ENCODE measurements at places on chromosomes 6 and 20. TPM values are rescaled to one million over a fixed set of nuclear protein-coding genes. Genes with fewer than 3 reads are reported as not detected.
A peak's percentile ranks its signal among the peaks of the same experiment; 100 is the strongest.

DNA sequence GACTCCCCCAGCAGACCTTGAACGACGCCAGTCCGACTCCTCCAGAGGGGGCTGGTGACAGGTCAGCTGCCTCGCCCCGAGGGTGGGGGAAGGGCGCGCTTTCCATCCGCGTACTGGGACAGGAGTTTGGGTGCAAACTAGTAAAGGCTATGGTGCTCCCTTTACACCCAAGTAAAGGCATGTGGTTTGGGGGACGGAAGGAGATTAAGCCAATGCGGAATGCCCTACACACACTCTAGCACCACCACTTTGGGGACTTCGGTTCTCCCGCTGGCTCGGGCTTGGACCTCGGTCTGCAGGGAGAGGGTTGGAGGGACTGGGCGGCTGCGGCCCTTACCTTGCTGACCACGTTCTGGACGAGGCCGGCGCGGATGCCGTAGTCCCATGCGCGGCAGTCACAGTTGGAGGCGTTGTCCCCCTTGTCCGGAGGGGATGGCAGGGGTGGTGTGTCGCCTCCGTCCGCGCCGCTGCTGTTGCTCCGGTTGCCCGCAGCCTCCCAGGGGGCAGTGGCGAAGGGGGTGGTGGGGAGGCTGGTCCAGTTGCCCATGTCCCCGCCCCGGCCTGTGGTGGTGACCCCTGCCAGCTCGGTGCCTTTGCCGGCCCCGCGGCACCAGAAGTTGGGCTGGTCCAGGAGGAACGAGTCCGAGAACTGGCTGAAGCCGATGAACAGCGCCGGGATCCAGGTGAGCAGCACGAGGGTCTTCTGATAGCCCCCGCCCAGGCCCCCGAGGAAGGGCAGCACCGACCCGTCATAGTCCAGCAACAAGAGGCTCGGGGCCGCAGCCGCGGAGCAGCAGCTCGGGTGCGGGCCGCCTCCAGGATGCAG is 1.1 kb downstream of the SLC22A23 start:
- DNase-seq, result peak; percentile 41

DNA sequence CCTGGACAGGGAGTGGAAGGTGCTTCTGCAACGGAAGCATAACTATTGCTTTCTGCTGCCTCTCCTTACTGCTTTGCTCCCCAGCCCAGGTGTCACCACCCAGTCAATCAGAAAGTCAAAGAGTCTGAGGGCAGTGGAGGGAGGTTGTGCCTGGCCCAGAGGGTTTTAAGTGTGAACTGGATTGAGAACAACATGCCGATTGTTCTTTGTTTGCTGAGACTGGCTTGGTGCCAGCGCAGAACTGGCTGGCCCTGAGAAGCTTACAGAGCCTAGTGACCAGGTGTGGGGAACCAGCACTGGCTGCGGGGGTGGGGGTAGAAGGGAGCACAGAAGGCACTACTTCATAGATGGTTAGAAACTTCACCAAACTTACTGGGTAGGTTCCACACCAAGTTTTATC is 31.1 kb upstream of the ENPP4 start:
- DNase-seq, result no peak

GRCh38 chr6:143361536-143362191 is 88.8 kb downstream of the ADAT2 start:
- DNase-seq, result no peak

The WFDC2 gene
- not detected for polyA plus RNA-seq

- DNase-seq, result no peak
Observed at GRCh38 chr6:72798196-72798595, 176.3 kb downstream of the KCNQ5 start.

GRCh38 chr20:57930351-57930750 is 220.5 kb upstream of the PMEPA1 start:
- no peak for DNase-seq

DNA sequence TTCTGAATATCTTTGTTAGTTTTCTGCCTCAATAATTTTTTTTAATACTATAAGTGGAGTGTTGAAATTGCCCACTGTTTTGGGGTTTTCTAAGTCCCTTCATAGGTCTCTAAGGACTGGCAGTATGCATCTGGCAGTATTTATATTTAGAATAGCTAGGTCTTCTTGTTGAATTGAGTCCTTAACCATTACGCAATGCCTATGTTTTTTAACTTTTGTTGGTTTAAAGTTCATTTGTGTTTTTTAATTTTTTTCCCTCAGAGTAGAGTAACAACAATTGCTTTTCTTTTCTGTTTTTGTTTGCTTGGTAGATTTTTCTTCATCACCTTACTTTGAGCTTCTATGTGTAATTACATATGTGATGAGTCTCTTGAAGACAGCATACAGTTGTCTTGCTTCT is 375.9 kb upstream of the EYS start:
- no peak for DNase-seq

DNA sequence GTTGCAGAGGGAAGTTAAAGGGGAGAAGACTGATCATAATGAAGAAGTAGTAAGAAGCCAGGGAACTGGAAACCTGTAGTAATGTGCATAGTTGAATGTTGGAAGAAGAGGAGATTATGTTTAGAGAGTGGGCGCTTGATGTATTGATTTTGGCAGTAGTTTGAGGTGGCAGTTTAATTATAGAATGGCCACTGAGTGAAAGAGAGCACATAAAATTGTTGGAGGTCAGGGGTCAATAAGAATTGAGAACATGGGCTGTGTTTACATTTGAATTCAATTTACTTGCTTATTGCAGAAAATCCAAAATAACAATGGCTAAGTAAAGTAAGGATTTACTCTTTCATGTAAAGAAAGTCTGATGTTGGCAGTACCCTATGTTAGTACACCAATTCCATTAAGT is 15.7 kb downstream of the VTA1 start:
- no peak for DNase-seq

GRCh38 chr6:48100588-48100895 is 10.5 kb downstream of the PTCHD4 start:
- DNase-seq, result no peak

GRCh38 chr20:46342451-46343347 is 34.4 kb upstream of the CDH22 start:
- no peak for DNase-seq

DNA sequence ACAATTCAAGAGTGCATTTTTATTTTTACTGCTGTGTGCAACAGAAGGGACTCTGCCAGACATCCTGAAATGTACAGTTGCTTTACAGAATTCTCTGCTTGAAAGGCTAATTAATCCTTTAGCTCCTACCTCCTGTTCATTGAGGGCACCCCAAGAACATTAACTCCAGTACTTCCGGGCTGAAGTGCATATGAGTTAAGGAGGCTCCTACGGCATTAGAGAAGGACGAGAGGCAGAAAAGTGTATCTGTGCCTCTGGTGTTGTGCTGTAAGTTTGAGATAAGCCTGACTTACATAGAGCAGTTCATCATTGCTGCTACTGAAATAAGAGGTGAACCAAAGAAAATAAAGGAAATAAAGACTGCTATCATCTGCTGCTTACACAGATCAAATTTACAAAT is 609.3 kb upstream of the ADGRB3 start:
- DNase-seq, result peak; percentile 15

DNA sequence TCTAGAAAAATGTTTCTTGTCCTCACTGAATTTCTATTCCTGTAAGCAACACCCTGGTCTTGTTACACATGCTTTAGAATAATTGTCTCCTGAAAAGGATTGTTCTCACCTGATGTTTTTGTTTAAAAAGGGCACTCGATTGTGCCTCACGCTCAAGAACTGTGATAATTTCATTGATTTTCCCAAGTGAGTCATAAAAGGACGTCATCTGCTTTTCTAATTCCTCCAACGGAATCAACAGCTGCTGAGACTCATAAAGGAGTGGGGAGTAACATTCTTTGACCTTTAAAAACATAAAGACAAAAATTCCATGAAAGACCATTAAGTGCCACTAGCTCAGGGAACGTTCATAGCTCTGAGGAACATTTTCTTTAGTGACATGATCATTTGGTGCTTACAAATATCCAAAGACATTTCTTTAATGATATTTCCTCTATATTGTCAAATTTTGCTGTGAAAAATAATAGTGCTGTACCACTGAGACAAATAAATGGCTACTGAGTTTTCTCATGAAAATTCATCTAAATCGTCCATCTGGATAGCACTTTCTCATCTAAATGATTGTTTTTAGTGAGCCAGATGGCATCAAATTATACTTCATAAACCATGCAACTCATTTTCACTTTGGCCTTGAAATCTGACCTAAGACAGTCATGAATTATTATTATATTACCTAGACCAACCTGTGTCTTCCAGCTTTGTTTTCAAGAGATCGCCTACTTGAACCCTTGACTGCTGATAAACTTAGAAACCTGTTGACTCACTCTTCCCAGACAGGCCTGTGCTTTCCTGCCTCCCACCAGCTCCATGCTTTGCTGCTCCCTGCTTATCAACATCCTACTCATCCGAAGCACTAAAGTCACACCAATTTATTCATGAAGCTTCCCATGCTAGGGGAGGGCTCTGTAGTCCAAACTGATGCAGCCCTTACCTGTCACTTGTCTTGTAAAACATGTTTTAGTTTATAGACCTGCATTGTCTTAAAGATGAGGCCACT is 178.2 kb downstream of the SYNE1 start:
- DNase-seq, result no peak

The PARD6B gene
- polyA plus RNA-seq, result 2.5 TPM

The HLA-DMA gene
- polyA plus RNA-seq, result 0.48 TPM

GRCh38 chr20:1631309-1632151 is 11.7 kb upstream of the SIRPB1 start:
- DNase-seq, result no peak

GRCh38 chr6:108763931-108764579 is 84.2 kb upstream of the ARMC2 start:
- no peak for DNase-seq

DNA sequence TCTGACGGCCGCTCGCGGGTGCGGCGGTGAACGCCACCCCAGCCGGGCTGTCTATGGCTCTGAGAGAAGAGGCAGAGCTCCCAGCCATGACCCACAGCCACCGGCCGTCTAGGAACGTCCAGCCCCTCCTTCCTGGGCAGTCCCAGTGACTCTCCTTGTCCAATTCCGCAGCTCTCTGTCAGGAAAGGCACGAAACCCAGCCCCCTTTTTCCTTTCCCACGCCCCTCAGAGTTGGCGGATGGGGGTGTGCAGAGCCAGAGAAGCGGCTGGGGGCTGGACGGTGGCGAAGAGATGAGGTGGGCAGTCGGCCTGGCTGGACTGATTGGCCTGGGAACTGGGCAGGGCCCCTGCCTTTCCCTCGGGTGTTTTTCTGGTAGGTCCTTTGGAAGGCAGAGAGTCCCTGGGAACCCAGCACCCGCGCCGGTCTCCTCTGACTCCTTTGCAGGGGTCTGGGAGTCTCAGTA is 1.5 kb downstream of the EBF4 start:
- DNase-seq, result no peak

Measured in K562 (cell line).